ENCODE measurements at places on chromosomes 1 and 21. TPM values are rescaled to one million over a fixed set of nuclear protein-coding genes. Genes with fewer than 3 reads are reported as not detected.

Gene ZBTB18
- 7.9 TPM for total RNA-seq

Gene GREM2
- total RNA-seq = 0.04 TPM

Gene CFAP126
- total RNA-seq = not detected

Gene KLHL21
- total RNA-seq = 69.5 TPM

Gene PODN
- not detected for total RNA-seq

Gene CD53
- total RNA-seq = not detected

Gene TMPRSS2
- total RNA-seq = 8.2 TPM

Gene NEK2
- 4.3 TPM for total RNA-seq
